ENCODE measurements at places on chromosomes 2 and 18.

DNA sequence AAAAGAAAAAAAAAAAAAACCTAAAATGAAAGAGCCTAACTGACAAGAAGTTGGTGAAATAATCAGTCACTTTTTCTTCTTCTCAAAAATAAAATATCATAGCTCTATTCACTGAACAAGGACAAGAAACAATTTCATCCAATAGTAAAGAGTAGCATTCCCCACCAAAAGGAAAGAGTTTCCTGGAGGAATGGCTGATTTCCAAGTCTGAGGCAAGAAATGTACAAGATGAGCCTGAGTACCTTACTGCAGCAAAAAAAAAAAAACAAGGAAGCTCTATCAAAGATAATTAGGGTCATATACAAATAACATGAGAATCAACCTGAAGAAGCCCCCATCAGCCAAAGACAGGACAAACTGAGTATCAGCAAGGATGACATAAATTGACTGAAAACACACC lies 11.5 kb downstream of the ROCK1 start:
- no peak for DNase-seq

DNA sequence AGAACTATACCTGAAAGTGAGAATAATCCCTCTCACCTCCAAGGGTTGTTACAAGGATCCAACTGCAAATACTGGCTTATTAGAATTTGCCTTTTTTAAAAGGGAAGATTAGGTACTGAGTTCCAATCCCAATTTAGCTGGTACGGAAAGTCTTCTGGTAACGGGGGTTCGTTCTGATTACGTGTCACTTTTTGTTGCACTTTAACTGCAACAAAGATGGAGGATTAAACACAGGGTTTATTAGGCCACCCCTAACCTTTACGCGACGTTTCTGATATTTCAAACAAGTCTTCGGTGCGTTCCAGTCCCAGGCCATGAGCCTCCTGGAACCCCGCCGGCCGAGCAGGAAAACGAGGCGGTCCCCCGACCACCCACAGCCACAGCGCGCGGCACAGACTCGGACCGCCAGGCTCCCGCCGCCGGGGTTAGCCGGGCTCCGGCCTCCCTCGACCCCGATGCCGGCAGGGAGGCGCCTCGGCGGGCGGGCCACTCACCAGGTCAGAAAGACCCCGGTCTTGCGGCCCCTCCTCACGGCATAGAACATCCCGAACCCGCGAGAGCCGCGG lies 411 bp downstream of the RNASEH1 start:
- no peak for DNase-seq

GRCh38 chr2:165877565-165878550 lies 75.7 kb downstream of the TTC21B start:
- peak; percentile 40 for DNase-seq

DNA sequence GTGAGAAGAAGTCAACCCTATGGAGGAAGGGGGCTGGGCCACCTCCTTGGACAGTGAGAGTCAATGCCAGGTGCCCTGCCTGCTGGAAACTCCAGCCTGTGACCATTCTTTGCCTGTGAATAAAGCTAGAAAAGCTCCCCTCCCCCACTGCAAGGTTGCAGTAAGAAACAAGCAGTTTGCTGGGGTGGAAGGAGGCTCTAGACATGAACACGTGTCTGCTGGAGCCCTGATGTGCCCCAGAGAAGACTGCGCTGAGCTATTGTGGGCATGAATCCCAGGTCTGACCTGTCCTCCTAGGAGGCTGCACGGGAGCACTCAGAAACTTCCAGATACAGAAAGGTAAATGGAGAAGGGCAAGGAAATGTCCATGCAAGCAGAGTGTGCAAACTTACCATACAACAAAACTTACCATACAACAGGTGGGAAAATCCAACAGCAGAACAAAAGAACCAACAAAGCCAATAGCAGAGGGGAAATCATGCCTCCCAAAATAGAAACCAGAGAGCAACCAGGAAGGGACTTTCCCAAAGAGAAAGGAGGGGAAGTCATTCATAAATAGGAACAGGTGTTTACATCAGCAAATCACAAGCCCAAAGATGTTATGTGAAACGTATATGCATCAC lies 278.7 kb downstream of the BCL2 start:
- no peak for DNase-seq

DNA sequence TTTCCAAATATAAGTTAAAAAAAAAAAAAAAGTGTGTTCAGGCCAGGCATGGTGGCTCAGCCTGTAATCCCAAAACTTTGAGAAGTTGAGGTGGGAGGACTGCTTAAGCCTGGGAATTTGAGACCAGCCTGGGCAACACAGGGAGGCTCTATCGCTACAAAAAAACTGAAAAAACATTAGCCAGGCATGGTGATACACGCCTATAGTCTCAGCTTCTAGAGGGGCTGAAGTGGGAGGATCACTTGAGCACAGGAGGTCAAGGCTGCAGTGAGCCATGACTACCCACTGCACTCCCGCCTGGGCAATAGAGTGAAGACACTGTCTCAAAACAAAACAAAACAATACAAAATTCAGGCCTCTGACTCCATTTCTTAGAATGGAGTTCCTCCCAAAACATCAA lies 9.2 kb downstream of the USP37 start:
- no peak for DNase-seq

DNA sequence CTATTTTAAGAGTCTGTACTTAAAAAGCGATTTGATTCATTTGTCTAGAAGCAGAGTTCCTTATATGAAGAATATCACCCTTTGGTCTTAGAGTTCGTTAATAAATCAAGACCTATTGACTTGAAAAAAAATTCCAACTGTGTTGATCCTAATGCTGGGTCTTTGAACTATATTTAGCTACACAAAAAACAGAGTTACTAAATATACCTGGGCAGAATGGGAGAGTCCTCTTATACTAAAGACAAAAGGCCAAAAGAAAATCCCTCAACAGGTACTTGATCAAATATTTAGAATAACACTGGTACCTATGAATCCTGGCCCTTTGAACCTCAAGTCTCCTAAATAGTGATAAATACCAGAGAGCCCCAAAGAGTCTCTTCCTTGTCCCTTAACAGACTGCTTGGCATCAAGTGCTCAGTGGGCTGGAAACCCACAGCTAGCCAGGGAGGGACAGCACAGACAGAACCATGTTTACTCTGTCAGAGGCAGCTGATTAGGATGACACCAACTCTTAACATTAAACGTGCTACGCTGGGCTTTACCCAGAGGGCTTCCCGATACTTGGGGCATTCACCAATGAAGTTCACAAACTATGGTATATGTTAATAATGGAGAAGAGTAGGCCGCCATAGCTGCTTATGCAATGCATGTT lies 95.1 kb downstream of the FIGN start:
- DNase-seq, result no peak

- no peak for DNase-seq
These were observed 73.7 kb upstream of the TGFA start for GRCh38 chr2:70627211-70627898.

GRCh38 chr2:15421753-15422152 lies 139.4 kb downstream of the NBAS start:
- DNase-seq, result no peak

DNA sequence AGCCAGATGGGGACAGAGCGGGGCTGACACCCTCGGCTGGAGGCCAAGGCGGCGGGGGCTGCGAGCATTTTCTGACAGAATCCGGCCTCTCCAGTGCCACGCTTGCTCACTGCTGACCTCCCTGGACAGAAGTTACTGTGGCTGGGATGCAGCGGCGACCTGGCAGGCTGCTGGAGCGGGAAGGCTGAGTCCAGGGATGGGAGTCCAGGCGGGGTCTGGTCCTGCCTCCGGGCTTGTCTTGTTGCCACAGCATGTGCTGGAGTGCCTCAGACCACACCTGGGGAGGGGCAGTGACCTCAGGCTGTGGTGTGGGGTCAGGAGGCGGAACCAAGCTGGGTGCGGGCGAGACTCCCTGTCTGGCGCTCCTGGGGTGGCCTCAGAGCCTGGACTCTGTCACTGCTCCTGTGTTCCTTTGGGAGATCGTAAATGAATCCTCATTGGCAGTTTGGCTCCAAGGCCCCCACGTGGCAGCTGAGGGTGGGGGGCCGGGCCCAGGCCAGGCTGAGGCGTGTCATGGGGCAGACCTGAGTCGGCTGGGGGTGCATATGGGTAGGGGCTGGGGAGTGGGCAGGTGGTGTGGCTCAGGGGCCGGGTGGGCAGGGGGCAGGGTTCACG lies 5.5 kb downstream of the BOK start:
- no peak for DNase-seq

DNA sequence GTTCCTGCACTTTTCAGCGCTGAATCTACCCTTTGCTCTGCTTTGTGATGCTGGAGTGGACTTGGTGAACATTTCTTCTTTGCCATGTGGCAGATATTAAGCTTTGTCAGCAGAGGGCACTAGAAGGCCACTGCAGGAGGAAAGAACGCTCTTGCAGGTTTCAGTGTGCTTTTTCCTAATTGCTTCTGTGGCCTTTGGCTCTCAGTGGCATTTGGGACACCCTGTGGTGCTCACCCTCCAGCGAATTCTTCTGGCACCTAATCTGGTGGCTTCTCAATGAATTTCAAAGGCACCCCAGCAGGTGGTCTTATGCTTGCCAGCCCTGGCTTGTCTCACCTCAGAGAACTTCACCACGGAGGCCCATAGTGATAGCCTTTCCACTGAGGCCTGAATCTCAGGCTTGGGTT lies 146.7 kb downstream of the MYO3B start:
- peak; percentile 62 for DNase-seq

DNA sequence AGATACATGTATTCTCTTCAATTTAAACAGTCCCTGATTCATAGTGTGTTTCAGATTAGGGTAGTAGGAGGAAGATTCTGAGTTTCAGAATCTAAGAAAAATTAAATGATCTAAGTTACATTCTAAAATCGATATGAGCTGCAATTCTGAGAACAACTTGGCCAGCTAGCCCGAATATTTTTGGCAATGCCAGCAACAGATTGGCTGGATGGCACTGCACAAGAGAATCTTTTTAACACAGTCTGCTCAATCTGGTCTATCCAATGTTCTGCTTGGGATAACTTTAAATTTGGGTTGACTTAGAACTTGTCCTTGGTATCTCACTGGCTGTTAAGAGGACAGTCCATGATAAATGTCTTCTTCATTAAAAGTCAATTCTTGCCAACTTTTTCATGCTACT lies 853.9 kb downstream of the NRXN1 start:
- no peak for DNase-seq

DNA sequence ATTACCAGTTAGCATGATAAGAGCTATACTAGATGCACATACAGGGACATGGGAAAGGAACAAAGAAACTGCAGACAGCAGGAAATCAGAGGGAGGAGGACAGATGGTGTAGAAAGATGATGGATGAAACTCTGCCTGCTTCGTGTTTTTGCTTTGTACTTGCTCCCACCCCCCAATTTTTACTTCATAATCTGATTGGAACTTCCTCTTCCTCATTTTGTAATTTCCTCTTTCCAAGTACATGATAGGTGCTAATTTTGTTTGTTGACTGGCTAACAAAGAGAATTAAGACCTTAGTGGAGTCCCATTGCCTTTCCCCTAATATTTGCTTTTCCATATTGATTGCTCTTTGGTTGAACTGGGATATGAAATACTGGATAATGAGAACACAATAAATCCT lies 76.0 kb upstream of the PELI1 start:
- no peak for DNase-seq

DNA sequence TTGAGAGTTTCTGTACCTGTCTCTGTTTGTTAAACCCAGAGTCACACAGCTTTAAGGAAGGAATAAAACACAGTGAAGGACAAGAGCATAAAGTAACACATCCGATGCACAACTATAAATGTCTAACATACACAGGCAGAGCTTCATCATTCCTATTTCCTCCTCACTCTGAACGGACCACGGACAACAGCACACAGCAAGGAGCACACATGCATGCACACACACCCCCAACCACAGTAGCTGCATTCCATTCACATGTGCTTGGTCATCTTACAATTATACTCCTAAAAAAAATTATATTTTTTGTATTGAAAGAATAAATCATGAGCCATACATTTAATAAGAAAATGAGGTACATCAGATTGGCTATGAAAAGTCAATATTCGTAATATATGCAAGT lies 58.3 kb downstream of the ID2 start:
- no peak for DNase-seq

DNA sequence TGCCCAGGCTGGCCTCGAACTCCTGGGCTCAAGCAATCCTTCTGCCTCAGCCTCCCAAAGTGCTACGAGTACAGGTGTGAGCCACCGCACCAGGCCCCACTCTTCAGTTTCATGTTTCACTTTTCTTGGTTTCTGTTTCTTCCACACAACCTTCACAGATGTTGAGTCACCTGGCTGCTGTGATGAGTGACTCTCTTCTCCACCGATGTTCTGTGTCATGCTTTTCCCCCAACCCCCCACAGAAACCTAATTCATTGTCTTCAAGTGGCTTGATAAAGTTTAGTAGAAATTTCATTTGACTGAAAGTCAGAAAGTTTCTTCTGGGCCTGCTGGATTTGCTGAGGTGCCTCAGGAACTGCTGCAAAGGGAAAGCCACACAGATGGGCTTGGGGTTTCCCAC lies 78.5 kb downstream of the SPHKAP start:
- DNase-seq, result no peak

GRCh38 chr2:13481201-13481600 lies 764.5 kb downstream of the TRIB2 start:
- no peak for DNase-seq

- DNase-seq, result peak; percentile 23
These were observed 734 bp downstream of the SLC25A12 start for GRCh38 chr2:171893196-171893823.

DNA sequence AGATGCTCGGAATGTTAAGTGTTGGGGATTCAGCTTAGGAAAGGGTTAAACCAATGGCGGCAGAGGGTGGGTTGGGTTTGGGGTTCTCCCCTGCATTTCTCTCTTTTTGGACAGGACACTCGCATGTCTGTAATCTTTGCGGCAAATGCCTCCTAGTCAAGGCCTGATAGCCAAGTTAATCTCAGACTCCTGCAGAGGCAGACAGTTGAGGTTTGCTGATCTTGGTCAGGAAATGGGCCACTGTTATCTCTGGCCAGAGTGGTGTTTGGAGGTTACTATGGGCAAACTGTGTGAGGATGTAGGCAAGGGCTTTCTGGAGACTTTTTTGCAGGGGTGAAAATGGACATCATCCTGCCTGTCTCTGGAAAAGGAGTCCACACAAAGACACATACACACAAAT lies 188.8 kb downstream of the SETBP1 start:
- no peak for DNase-seq
